ENCODE measurements at places on chromosomes 5 and 9.
A peak's percentile ranks its signal among the peaks of the same experiment; 100 is the strongest.

- DNase-seq = no peak
These were observed 15.5 kb upstream of the NCS1 start for GRCh38 chr9:130156672-130157071.

DNA sequence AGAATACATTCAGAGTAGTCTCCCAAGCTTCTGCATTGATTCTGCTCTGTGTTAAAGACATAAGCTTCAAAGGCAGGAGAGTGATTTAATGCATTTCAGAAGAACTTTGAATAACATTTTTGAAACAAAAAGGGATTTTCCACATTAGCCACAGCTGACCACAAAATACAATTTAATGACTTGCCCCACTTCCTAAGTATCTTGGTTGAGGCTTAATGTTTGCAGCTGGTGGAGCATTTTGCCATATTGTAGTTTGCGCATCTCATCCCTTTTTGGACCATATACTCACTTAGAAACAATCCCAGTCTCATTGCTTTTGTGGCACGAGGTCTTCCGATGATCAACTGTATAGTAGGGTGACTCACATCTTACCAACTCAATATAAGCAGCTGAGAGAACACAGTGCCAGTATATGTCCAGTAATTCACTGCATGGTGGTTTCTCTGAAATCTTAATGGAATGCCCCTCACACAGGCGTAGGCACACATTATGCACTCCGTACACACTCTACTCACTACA lies 455.8 kb upstream of the PTGER4 start:
- DNase-seq = no peak

DNA sequence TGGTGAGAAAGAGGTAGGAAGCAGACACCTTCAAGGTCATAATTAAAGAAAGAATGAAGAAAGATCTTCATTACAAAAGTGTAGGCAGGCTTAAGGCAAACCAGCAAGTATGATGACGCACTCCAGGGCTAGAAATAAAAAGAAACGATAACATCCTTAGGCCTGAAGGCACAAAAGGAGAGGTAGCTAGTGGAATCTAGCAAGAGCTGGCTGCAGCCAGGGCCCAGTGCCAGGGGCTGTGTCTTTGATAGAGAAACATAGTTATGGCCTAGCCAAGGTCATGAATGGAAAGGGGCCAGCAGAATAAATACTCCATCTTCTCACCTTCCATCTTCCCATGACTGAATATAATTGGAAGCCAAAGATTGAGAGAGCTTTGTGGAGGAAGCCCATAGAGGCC lies 6.8 kb upstream of the SH3TC2 start:
- no peak for DNase-seq

DNA sequence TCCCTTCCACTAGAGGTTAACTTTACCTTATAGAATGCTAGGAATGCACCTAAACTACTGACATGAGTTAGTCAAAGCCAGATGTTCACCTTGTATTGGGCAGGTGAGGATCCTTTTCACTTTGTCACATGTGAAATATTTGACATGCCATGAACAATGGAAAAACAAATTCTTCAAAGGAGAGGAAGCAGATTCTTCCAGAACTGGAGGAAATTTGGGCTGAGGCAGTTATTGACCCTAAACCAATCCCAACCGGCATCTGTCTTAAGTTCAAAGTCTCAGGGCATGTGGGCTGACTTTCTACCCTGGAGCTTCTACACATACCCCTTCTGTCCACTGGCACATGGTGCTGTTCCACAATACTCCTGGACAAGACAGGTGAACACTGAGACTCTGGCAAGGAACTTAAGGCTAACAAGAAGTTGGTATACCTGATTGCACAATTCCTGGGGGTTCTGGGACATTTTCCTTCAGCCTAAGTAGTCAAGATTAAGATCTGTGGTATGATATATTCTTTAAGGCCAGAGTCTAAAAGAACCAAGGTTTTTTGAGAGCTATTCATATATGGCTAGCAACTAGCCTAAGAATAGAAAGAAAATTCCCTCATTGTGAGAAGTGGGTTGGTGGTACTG lies 2.6 kb downstream of the VLDLR start:
- no peak for DNase-seq

DNA sequence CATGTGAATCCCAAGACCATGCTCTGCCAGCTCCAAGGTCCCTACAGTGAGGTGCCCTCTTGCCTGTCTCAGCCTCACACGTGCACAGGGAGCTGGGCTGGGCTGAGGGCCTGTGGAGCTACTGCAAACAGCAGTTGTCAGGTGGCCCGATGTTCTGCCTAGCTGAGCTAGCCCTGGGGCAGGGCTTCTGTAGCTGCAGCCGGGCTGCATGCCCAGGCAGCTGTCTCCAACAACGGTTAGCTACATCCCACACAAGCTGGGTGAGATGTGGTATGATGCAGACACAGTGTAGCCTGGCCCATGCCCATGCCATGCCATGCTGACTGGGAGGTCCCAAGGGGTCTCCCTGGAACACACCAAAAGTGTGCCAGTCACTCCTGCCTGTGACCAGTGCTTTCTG lies 62.0 kb downstream of the MACROH2A1 start:
- no peak for DNase-seq

DNA sequence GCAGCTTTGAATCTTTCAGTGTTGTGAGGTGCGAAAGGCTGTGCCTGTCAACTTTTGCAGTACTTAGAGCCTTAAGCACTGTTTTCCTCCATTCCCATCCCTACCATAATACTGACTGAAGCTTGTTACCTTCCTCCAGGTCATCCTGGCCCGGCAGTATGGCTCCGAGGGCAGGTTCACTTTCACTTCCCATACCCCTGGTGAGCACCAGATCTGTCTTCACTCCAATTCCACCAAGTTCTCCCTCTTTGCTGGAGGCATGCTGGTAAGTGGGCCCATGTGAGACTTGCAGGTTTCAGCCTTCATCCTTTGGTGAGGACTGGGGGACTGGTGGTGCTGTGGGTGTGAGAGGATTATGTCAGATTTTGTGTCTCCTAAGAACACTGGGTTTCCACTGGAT lies 1.5 kb downstream of the TMED9 start:
- DNase-seq = no peak

DNA sequence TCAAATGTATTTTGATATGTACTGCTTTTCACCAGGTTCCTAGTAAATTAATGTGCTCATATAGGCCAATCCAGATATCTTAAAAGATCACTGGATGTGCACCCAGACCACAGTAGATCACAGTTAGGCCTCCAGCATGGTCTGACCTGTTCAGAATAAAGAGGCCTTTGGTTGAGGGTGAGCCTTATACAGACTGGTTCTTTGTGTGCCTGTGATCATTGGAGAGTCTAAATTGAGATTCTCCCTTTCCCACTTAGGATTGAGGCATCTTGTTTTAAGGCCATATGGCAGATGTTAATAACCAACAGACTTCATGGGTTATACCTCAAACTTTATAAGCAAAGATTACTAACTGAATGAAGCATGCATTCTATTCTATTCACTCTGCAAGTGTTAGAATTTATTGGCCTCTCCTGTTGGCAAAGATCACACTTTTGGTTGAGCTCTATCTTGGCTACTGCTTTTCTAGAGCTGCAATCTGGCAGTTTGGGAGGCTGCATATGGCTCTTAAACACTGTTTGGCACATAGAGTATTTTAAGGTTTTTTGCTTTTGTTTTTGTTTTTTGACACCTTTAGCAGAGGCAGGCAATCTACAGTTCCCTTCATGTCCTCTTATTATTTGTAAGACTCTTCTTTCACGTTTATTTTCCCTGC lies 8.5 kb downstream of the CHSY3 start:
- DNase-seq = no peak

- DNase-seq = peak; percentile 37
These were observed 71.8 kb upstream of the MAMDC2 start for GRCh38 chr9:69971643-69972449.

DNA sequence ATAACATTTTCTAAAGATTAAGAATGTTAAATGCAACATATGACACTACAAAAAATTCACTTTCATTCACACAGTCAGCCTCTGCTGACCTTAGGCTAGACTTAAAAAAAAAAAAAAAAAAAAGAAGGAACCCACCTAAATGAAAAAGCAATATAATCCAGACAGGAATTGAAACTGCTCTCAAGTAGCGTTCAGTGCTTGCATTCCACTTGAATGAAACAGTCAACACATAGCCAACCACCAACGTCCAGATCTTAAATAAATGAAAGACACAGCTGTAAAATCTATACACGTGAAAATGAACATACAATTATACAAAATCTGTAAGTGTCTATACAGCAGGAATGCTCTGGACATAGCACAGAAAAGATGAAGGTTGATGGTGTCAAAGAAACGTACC lies 11.4 kb downstream of the TMEM245 start:
- no peak for DNase-seq

DNA sequence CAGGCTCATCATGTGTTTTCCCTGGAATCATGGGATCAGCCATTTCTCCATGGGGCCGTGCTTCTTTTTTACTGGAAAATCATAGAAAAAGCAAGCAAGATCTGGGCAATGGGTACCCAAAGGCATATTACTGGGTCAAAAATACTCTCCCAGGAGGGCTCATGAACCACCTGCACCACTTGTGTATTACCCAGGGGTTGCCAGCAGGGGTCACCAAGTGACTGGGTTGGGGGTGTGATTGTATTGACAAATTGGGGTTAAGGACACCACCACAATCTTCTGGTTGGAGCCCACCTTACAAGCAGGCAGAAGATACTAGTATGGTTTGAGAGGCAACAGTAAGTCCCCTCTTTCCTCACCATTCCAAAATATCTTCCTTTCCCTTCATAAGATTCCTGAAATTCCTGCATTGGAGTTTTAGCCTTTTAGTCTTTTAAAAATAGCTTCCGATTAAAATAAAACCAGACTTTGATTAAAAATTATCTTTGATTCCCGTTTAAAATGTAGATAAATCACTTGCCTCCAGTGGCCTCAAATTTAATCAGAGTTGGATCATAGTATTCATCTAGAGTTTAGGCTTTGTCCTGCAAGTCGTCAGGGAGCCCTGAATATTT lies 603.3 kb downstream of the KIF4B start:
- DNase-seq = peak; percentile 34

DNA sequence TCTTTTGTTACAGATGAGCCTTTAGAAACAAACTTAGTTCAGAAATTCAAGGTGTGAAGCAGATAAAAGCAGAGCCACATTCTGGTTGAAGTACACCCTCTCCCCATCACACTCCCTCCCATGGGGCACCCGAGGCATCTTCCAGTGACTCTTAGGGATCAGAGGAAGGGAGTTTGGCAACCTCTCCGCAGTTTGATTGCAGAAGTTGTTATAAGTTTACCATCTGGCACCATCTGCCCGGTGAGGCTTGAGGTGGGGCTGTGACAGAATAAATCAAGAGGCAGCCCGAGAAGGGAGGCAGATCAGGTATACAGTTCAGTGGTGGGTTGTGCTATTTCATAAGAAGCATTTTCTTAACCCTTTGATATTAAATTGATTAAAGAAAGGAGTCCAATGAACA lies 458.6 kb upstream of the CLINT1 start:
- DNase-seq = no peak

GRCh38 chr9:123825342-123826060 lies 104.4 kb downstream of the DENND1A start:
- no peak for DNase-seq

- no peak for DNase-seq
These were observed 17.3 kb upstream of the RNU6ATAC start for GRCh38 chr9:134181648-134182034.

DNA sequence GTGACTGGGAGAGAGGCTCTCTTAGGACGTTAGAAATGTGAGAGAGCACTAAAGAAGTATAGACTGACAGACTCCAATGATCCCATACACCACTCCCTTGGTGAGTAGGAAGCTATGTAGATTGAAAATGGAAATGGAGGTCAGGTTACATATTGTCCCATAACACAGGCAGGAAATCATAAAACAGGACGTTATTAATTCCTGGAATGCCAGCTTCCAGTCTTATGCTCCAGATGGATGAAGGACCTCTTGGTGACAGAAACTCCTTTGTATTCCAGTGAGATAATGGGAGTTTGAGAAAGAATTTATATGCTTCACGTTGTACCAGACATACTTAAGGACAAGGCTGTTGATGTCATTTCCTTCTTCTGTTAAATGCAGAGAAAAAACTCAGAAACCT lies 338.2 kb upstream of the ITGA1 start:
- no peak for DNase-seq

DNA sequence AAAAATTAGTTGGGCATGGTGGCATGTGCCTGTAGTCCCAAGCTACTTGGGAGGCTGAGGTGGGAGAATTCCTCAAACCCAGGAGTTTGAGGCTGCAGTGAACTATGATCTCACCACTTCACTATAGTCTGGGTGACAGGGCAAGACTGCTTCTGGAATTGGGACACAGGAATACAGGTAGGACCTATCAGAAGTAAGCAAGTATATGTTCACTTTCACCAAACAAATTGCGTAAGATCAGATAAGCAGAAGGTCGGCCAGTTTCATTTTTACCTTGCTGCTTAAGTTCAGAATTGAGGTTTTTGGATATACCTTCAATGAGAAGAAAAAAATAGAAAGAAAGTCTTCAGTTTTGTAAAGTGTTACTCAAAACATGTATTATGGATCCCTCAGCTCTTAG lies 171.7 kb downstream of the MAT2B start:
- DNase-seq = no peak

GRCh38 chr5:75395277-75395676 lies 58.3 kb downstream of the HMGCR start:
- no peak for DNase-seq

DNA sequence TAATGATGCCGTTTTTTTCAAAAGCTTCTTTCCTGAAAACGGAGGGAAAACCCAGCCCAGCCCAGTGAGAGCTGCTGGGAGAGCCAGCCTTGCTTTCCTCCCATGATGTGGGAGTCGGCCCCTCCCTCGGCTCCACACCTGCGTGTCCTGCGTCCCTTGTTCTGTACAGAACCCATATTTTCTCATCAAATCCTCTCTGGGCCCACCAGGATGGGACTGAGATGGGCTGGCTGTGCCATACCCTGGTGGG lies 8.9 kb downstream of the FLT4 start:
- DNase-seq = no peak

DNA sequence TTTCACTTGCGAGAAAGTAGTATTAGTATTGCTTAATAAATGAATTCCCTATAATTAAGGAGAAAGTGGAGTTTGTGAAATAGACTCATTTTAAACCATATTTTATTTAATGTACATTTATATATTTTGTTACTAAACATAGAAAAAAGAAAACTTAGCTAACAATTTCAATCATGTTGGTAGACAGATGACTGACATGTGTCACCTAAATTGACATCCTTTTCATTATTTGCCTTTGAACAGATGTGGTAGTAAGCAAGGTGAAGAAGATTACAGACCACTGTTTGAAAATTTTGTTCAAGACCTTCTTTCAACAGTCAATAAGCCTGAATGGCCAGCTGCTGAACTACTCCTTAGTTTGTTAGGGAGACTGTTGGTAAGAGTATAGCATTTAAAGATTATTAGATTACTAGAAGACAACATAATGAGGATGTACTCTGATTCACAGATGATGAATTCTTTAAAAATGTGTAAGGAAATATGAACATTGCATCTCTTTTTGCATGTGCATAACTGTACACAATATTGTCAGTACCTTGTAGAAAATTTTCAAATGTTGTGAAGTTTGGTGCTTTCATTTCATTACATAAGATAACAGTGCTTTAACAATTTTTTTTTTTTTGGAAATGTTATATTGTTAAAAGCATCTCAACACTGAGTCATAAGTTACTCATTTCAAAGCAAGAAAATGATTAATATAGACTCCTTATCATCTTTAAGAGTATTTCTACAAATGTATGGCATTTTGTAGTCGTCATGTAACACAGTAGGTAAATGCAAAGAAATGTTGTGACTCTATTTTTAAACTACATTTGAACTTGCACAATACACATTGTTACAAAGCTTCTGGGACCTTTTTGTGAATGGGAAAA lies 139.5 kb downstream of the NIPBL start:
- no peak for DNase-seq

- DNase-seq = no peak
These were observed 3.5 kb downstream of the IFNA2 start for GRCh38 chr9:21381448-21382339.

- DNase-seq = no peak
These were observed 302.1 kb downstream of the NR2F1-AS1 start for GRCh38 chr5:93278896-93279295.

Data from activated T-cell treated with anti-CD3 and anti-CD28 coated beads for 48 hours (primary cell).